ENCODE measurements at places on chromosomes 5 and 9.

DNA sequence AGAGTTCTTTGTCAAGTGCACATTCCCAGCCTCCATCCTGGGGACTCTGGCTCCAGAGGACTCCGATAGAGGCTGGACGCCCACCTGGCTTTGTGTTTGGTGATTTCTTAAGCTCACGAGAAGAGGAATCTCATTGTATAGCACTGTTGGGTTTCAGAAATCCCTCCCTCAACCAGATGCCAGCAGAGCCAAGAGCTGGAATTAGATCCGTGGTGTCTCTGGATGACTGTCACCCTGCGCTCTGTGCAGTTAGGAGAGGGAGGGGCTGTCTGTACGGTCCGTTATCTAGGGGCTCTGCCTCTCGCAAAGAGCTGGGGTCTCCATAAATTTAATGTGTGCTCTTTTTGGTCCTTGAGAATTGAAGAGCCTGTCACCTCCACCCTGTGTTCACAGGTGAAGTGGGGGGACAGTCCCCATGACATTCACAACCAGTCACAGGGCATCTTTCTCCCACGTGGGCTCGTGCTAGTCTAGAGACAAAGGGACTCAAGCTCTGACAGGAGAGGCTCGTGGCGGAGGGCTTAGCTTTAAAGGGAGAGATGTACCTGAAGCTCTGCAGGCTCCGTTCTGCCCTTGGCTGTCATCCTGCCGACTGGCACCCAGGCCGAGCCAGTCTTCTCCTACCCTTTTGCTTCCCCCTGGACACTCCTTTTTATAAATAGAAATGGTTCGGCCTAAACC, 41.4 kb downstream of the FAM78A start:
- no peak for DNase-seq

DNA sequence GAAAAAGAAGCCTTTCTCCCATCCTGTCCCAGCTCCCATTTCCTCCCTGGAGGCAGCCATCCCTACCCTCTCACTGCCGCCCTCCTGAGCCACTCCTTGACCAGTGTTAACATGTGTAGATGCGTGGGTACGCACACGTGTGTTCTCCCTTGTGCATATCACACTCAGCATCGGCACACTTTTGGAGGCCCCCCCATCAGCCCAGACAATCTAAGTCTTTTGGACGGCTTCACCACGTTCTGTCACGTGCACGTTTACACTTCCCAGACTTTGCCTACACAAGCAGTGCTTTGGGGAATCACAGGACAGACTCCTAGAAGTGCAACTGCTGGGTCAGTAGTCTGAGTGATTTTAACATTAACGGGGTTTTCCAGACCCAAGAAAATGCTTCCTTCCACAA, 18.0 kb downstream of the HRH2 start:
- no peak for DNase-seq

DNA sequence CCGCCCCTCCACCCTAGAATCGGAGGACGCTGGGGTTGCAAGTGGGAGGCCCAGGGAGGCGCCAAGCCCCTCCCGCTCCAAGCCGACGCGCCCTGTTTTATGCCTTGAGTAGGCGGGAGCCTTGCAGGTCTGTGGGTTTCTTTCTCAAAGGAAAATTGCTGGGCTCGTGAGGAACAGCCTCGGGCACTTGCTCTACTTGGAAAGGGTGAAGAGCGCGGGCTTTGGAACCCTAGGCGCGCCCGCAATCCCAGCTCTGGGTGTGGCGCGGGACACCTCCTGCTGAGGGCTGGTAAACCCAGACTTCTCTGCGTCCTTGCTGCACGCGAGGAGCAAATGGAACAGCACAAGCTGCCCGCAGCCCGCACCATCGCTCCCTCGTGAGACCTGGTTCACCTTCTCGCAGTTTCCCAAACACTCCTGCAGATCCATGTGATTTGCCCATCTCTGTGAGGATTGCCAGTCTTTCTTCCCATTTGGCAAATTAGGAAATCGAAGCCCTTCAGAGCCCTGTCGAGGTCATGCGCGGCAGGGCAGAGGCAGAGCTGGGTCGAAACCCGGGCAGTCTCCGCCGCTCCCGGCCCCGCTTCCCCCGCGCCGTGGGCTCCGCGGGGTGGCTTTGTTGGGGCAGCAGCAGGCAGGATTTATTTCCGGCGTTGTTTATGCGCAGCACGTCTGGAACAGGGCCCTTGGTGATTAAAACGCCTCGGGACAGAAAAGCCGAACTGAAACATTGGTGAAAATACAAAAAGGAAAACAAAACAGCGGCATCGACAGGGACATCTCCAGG, 98.4 kb upstream of the CPLX2 start:
- DNase-seq = no peak

GRCh38 chr9:92424340-92424739, at the start of gene OMD:
OMD (minus strand) TSS chr9:92424471; CDS start chr9:92417558, 6,913 bp downstream.
- DNase-seq = no peak

DNA sequence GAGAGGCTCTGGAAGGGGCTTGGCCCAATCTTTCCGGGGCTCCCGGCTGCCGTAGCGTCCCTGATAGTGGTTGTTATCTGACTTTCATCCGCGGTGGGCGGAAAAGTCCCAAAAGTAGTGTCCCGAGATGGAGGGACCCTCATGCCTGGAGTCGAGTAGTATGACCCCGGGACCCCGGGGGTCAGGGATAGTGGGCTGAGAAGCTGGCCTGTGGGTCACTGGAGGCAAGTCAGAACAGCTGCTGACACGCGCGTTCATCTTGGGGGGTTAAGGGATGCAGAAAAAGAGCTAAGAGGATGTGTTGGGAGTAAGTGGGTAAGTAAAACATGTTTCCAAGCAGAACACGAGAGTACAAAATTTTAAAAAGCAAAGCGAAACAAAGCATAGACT, 123.4 kb downstream of the TMEM161B start:
- DNase-seq = no peak

DNA sequence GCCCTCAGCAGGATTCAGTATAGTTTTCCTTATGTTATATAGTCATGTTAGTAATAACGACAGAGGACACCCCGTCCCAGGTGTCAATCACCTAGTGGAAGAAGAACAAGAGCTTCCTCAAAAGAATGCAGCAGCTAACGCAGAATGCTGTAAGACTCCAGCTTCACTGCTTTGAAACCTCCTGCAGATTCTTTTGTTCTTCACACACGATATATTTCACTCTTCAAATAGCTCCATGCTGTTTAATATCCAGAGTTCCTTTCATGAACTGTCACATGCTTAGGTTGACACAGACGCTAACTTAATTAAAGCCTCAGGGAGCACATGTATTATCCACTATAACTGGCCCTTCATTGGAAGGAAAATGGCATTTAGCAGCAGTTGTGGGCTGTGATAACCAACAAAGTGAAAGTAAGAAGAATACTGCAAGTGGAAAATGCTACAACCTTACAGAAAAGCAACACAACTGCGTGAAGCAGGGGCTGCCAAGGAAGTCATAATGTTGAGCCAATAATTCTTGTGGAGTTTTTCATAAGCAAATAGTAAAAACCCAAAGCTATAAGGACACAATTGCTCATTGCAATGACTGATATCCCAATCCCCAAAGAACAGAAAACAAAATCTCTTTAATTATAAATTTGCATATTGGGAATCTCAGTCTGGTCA, 387.5 kb downstream of the PLK2 start:
- DNase-seq = no peak

DNA sequence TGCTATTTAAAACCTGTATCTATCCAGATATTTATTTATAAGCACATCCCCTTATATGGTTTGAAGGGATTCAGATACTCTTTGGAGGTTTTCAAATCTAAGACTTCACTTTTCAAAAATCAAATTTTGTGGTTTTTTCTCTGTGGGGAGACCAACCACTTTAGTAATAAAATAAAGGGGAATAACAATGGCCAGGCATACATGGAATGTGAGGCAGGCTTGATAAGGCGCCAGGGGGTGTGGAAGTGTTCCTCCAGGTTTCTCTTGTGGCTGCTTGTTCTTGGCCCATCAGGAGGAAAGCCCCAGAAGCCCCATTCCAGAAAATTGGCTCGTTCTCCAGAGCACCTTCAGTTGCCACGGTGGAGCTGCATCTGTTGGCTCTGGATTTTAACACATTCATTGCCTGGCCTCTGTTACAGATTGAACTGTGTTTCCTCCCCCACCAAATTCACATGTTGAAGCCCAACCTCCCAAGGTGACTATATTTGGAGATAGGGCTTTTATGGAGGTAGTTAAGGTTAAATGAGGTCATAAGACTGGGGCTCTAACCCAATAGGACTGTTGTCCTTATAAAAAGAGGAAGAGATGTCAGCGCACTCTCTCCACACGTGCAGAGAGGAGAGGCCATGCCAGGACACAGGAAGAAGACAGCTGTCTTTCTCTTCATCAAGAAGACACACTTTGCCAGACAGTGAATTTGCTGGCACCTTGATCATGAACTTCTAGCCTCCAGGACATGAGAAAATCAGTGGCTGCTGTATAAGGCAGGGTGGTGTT, 195.9 kb downstream of the TMEM38B start:
- DNase-seq = no peak

- no peak for DNase-seq
These were observed 502.1 kb upstream of the PAPPA start for GRCh38 chr9:115651461-115651860.

- no peak for DNase-seq
These were observed 61.1 kb upstream of the TAS2R1 start for GRCh38 chr5:9691261-9691660.

- no peak for DNase-seq
These were observed 193.0 kb downstream of the CD180 start for GRCh38 chr5:67003685-67003934.

GRCh38 chr5:76701298-76701697, 14.6 kb upstream of the F2R start:
- DNase-seq = peak; percentile 89

- no peak for DNase-seq
These were observed 102.0 kb upstream of the RAPGEF1 start for GRCh38 chr9:131841765-131842318.

- no peak for DNase-seq
These were observed 85.8 kb downstream of the SNX18 start for GRCh38 chr5:54603372-54603771.

DNA sequence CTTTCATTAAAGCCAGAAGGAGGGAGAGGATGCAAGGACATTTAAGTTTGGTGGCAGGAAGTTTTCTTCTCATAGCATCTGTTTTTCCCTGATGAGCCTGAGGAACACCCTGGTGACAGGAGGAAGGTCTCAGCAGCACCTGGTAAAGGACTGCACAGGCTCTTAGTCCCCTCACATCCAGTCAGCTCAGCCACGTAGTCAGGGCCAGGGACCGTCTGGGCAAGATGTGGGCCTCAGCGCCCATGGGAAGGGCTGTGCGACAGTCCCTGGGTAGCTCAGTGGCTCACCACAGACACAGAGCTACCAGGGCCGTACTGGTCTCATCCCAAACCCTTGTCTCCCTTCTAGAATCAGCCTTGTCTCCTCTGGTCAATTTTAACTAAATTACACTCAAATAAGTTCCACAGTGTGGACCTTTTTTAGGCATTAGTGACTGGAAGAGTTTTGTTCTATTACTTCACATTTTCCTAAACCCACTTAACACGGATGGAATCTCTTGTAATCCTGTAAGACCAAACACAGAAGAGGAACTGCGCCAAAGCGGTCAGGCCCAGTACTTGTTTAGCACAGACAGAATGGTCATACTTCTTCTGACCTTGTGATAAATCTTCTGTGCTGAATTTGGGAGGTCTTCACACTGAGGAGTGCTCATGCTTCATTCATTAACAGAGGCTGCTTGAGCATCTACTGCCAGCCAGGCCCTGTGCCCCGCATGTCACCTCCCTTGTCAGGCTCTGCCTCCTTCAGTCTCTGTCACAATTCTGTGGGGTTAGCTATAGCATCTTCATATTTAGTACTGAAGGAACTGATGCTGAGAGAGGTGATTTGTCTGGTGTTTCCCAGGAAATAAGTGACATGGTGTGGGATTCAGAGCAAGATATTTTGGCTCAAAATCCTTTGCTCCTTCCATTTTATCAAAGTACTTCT, 91.4 kb downstream of the ANGPTL2 start:
- DNase-seq = no peak

DNA sequence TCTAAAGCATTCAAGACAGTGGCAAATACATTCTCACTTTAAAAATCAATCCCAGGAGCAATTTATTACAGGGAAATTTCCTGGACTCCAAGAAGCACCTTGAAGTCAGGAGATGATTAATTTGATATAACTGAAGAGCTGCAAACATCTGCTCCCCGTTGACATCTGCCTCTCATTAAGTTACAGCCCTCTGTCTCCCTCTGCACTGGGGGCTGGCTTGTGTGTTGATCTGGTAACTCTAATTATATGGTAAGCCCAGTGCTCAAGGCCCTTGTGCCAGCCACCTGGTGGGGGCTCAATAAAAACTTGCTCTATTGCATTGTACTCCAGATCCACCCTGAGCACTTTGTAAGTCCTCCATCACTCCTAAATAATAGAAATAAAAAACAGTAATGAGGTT, 131.1 kb upstream of the ZNF462 start:
- no peak for DNase-seq

DNA sequence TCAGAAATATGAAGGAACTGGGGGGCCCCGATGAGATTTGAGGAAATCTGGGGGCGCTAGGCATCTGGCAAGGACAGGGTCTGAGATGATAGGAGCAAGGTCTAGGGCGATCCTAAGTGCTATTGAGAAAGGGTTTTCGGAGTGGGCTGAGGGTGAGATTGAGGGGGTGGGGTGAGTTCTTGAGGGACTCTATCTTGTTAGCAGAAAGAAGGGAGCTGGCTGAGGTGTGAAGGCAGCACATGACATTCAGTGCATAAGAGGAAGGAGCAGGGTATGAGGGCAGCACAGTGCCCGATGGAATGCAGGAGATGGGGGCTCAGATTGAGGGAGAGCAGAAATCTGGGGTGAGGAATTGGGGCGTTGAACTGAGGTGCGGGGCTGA, 640 bp downstream of the TRIM32 start:
- no peak for DNase-seq

- no peak for DNase-seq
These were observed 729 bp upstream of the TMEM38B start for GRCh38 chr9:105693435-105694189.

DNA sequence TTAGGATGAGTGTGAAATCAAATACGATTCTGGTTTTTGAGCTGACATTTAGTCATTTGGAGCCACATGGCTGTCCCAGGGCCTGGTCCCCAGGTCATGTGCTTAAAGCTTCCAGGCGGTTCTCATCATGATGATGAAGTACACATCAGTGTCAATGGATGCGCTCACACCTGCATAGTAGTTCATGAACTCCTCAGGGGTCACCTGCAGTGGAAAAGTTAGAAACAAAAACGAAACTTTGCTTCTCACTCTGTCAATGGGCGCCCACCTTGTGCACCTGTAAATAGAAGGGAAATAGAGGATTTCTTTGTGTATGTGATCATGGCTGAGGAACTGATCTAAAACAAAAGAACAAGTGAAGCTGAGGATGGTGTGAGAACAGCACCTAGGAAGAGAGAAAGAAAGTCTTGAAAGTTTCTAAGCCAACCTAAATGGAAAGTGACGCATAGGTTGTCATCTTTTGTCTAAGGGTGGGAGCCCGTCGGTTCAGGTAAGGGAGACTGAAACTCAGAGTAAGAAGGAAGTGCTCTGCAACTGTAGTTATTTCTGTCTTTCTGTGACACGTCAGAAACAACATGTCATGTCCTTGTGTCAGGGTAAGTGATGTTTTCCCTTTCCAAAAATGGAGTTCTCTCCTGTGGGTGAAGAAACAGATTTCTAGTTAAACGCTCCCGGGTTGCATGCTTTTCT, 33.8 kb downstream of the CAPSL start:
- DNase-seq = no peak
